ENCODE measurements at places on chromosomes 2 and 18.

- no peak for DNase-seq
These were observed 183.8 kb downstream of the TFCP2L1 start for GRCh38 chr2:121101093-121101715.

DNA sequence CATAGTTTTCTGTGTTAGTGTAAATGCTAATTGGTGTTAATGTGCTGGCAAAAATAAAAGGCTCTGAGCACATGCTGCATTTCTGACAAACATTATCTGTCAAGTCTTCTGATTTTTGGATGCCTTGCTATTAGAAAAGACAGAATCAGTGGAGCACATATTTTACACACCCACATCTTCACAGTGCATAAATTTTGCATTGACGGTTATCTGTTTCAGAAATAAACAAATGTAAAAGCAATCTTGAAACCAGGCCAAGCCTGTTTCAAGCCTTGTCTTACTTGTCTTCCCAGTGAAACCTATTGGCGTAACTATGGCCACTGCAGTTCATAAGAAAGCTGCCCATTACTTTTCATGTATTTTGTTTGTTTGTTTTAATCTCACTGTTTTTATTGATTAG lies 333.7 kb upstream of the CDH19 start:
- DNase-seq, result no peak

DNA sequence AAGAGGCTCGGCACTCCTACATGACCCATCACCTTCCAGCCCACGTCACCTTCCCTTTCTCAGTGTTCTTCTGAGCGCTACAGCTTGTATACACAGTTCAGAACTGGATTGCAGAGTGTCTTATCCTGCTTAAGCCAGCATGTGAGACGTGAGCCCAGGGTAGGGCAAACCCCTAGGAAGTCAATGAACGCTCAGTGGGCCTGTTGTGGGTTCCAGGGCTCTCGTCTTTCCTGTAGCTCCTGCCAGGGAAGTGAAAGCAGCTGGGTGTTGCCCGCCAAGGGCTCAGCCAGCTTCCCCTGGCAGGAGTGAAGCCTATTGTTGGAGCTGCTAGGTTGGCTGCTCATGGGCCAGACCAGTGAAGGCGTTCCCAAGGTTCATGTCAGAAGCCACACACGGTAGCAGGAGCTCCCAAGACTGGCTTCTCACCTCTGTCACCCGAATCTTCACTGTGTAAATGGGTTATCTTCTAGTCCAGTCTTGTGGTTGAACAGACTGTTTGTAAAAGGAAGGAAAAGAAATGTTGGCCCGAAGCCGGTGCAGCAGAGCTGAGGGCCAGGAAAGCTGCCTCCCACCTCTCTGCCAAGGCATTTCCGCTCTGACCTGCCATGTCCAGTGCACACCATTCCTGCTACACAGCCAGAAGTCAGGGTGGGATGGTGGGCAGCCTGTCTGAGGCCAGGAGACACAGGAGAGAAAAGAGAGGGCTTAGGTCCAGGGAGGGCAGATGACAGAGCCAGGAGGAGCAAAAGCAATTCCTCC lies 69.6 kb upstream of the RMDN2 start:
- DNase-seq, result no peak

DNA sequence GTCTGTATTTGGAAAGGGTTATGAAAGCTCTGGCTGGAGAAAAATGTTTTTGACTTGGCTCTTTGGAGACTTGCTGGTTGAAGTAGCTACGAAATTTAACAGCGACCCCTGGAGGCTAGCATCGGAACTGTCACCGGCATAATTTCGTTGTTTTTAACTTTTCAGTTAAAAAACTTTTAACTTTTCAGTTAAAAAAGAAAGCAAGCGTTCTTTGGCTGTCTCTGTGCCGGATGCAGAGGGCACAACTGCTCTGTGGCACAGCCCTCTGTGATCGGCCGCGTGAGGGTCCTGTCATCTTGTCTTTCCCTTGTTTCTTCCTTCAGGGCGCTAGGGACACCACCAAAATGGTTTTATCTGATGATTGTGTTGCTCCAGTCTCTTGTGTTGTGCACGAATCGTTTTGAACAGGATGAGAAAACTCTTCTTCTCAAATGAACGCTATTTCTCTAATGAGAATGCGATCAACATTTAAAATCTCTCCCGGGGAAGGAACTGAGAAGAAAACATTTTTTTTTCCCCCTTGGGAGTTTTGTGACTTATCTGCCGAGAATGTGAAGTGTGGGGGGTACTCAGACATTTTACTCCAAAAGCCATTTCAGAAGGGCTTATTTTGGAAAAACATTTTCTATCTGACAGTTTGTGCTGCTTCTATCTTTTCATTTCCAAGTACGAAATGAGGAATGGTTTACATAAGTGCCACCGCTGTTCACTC lies 57.1 kb downstream of the ADCYAP1 start:
- DNase-seq, result no peak

DNA sequence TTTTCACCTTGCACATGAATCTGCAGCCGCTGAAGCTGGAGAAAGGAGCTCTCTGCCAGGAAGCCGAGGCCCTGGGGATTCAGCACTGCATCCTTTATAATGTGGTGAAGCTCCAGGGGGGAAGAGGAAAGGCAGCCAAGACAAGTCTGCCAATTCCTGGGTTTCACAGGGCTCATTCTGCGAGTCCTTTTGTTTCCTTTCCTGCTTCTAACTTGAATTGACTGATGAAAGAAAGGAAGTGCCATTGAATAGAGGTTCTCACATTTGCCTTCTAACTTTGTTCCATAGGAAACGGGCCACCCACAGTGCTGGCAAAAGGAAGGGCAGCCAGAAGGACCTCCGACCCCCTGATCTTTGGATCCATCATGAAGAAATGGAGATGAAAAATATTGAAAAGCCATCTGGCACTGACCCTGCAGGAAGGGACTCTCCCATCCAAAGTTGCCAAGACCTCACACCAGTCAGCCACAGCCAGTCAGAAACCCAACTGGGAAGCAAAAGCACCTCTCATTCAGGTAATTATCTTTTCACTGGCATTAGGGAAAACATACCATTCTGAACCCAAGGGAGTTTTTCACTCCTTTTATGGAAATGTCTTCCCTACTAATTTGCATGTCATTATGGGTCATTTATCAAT lies 765.4 kb downstream of the MBD2 start:
- DNase-seq, result no peak

DNA sequence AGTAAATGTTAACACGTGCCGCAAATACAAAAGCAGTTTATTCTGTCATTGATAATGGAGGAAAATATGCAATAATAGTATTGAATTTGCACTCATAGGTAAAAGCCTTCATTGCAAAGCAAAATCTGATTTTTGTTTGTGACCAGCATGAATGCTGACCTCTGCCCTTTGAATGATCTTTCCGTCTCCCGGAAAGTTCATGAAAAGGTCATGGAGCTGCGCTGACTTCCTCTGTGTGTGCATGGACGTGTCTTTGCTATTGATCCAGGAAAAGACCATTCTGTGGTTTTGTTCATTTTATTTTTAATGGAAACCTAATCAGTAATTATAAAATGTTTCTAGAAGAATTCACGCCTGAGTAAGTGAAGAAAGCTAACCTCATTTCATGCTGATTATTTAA lies 320.0 kb downstream of the MTX2 start:
- no peak for DNase-seq

DNA sequence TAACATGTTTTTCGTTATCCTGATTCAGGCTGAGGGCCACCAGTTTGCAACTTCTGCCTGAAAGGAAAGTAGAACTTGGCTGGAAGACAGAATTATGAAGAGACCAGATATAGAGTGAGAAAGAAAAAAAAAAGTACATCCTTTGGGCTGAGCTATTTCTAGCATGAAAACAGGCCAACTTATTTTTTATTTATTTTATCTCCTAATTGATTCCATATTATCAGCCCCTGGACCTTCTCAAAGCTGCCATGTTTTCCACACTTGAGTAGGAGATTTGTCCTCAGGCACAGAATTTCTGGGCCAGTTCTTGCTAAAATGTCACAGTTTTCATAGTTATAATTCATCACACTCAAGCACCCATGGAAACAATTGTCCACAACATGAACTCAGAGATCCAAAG lies 586.8 kb upstream of the CNTNAP5 start:
- no peak for DNase-seq

DNA sequence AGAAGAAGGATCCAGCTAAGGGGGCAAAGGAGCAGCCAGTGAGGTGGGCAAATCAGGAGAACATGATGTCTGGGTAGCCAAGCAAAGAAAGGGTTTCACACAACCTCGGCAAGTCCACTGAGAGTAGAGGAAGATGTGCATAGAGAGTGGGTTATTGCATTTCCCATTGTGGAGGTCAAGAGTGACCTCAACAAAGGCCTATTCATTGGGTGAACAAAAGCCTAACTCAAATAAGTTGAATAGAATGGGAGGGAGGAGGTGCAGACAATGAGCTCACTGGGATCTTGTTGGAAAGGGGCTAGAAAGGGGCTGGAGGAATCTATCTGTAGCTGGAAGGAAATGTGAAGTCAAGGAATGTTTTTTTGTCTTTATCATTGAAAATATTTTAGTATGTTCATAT lies 14.0 kb upstream of the PDCL3 start:
- no peak for DNase-seq

DNA sequence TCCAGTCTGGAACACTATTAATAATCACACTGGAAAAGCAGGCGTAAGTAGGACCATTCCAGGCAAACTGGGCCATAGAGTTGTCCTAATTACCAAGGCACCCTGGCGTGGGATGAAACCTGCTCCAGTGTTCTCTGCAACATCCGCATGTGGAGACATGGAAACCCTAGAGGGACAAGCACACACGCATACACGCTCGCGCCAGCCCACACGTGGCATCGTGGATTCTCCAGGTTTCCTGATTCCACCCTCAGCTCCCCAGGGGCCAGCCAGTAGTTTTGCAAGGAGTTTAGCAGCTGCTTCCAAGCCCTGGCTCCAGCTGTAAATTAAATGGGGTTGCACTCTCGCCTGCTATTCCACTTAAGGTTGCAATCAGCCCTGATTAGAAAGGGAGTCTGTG lies 127.7 kb downstream of the DYSF start:
- no peak for DNase-seq

- no peak for DNase-seq
These were observed 186.0 kb upstream of the HDAC4 start for GRCh38 chr2:239586651-239587310.

DNA sequence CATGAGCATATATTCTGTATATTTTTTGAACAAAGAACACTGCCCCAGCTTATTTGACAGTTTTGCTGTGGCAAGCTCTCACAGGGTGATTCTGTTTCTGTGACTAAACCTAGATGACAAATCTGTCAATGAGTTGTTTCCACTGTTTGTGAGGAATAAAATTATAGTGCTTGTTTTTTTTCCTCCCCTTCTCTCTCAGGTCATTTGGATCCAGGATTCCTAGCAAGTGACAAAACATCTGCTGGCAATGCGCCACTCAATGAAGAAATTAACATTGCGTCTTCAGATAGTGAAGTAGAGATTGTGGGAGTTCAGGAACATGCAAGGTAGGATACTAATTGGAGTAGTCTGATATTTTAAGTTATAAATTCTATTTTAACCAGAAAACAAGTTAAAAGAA lies 149.3 kb downstream of the HAUS1 start:
- no peak for DNase-seq

- no peak for DNase-seq
These were observed 756.0 kb upstream of the LRATD1 start for GRCh38 chr2:13876491-13877037.

DNA sequence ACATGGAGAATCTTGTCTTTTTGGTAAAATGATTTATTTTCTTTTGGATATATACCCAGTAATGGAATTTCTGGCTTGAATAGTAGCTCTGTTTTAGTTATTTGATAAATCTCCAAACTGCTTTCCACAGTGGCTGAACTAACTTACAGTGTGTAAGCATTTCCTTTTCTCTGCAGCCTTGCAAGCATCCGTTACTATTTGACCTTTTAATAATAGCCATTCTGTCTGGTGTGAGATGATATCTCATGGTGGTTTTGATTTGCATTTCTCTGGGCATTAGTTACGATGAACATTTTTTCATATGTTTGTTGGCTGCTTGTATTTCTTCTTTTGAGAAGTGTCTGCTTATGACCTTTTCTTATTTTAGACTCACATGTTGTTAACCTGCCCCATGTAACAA lies 190.2 kb downstream of the GALR1 start:
- no peak for DNase-seq

- DNase-seq, result no peak
These were observed 92.5 kb downstream of the HAUS1 start for GRCh38 chr18:46196627-46197243.

GRCh38 chr2:226489775-226490541 lies 309.7 kb downstream of the IRS1 start:
- DNase-seq, result no peak

DNA sequence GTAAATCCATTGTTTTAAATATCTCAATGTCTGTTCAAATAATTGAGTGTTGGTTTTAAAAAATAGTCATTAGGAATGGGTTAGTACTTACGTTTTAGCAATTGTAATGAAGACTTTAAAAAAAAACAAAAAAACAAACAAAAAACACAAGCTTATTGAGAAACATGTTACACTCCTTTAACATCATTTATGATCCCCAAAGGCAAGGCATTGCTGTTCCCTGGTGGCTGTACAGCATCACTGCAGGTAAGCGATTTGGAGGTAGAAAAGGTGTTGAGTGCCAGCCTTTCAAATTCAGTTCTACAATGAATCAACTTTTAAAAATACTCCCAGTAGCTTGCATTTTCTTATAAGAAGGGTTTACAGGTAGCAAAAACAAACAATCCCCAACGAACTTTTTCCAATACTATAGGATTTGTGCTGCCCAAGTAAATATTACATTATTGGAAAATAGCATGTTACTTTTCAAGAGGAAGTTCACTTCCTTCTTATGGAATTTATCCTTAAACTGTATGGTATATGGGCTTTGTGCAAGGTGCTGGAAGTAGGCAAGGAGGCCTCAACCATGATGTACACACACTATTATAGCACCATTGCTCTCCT lies 27.5 kb downstream of the CNRIP1 start:
- no peak for DNase-seq

All from NCI-H510A (cell line).